ENCODE measurements at places on chromosomes 16 and 17.

- no peak for DNase-seq
These were observed 76.6 kb upstream of the CORO6 start for GRCh38 chr17:29699283-29699682.

GRCh38 chr17:40496634-40497420 lies 4.6 kb downstream of the TNS4 start:
- no peak for DNase-seq

DNA sequence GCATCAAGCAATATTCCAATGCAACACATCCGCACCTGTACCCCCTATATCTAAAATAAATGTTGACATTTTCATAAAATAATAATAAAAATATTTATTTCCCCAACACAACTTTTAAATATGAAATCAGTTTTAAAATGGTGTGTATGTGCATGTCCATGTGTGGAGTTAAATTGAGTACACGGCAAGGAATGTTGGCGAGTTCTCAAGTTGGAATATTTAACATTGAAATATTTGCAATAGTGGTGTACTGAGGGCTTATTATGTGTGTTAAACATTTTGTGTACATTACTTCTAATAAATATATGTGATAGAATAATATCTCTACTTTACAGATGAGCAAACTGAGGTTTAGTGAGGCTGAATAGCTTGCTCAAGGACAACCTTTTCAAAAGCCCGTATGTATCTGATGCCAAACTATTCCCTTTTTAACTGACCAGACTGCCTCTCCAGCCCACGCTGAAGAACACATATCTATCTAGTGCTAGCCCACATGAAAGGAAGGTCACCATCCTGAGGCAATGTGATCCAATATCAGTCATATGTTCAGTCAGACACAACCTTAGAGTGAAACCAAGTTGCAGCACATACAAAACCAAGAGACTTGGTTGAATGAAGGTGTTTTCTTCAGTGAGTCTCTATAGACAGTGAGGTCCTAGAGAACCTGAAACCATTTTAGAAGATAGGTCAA lies 192.2 kb upstream of the CDH11 start:
- no peak for DNase-seq

DNA sequence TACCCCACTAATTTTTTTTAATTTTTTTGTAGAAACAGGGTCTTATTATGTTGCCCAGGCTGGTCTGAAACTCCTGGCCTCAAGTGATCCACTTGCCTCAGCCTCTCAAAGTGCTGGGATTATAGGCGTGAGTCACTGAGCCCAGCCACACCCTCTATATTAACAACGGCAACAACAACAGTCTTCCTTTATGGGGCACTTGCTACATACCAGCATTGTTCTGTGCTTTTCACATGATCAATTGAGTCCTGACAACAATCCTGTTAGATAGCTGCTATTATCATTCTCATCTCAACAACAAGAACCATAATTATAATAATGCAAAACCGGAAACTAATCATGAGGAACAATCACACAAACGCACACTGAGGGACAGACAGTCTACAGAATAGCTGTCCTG lies 12.6 kb upstream of the ARL5C start:
- no peak for DNase-seq

GRCh38 chr16:66432429-66432828 lies 5.3 kb downstream of the BEAN1 start:
- DNase-seq, result no peak

DNA sequence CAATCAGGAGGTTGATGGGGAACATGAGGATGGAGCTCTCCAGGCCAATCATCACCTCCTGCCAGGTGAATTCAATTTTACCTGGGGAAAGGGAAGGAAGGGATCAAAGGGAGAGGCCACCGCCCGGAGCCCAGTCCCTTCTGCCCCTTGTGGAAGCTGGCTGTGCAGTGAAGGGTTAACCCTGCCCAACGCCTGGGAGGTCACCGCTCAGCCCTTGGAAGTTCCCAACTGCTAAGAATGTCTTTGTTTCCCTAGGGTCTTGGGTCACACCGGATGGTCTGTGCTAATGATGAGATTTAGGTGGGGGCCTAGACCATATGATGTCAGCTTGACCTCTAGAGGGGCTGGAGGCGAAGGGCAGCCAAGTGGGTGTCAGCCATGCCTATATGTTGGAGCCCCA lies 52.1 kb upstream of the GCSH start:
- DNase-seq, result no peak

- DNase-seq, result no peak
These were observed 279.8 kb upstream of the SALL1 start for GRCh38 chr16:51430716-51431369.

GRCh38 chr17:73750975-73751374 lies 106.7 kb upstream of the SDK2 start:
- DNase-seq, result no peak

DNA sequence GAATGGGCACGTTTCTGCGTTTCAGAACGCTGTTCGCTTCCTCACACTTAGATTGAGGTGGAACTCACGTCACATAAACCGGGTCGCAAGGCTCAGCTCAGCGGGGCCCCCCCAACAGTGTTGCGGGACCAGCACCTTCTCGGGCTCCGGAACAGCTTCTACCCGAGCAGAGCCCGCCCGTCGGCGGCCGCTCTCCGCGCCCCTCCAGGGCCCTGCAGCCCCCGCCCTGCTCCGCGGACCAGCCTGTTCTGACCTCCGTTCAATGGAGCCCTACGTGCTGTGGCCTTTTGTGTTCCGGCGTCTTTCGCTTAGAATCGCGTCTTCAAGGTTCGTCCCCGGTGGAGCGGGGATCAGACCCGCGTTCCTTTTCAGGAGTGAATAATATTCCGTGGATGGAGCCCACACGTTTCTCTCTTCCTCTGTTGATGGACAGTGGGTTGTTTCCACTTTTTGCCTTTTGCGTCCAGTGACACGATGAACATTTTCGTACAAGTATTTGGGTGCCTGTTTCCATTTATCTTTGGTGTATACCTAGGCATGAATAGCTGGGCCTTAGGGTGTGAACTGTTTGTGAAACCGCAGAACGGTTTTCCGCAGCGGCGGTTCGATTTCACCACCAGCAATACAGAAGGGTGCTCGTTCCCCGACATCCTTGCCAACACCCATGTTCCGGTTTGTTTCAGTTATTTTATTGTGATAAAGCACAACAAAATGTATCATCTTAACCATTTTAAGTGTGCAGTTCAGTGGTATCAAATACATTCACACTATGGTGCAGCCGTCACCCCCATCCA lies 2.3 kb upstream of the SLC22A31 start:
- DNase-seq, result no peak

- DNase-seq, result no peak
These were observed 252.7 kb upstream of the SDK2 start for GRCh38 chr17:73896966-73897365.

DNA sequence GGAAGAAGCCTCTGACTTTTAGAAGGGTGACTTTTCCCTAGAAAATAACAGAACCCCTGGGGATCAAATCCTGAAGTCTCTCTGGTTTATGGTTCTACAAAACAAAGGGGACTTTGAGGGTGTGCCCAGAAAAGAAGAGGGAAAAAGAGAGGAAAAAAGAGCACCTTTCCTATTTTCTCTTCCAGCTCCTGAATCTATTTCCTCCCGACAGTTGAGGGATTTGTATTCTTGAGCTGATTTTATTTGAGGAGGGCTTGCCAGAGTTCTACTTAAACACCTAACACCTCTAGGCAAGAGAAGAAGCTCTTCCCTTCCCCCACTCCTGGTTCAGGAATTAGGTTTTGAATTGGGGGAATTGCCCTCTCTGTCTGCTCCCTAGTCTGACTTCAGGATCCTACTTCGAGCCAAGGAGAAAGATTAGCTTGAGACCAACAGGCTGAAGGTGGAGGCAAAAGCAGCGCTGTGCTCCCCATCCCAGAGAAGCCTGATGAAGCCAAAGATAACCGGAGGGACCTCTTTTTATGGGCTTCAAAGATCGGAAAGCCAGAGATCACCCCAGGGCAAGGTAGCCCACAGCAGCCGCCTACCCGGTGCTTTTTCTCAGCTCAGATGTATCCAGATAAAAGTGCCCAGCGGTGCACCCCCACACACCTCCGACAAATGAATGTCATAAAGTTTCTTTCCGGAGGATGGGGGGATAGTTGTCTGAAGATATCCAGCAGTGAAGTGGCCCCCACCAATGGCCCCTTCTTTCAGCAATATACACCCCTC lies 796 bp downstream of the HOXB3 start:
- DNase-seq, result no peak

- DNase-seq, result no peak
These were observed 114.9 kb upstream of the TBX2 start for GRCh38 chr17:61284746-61285145.

- DNase-seq, result no peak
These were observed 14.4 kb downstream of the SLC38A7 start for GRCh38 chr16:58670177-58670576.

DNA sequence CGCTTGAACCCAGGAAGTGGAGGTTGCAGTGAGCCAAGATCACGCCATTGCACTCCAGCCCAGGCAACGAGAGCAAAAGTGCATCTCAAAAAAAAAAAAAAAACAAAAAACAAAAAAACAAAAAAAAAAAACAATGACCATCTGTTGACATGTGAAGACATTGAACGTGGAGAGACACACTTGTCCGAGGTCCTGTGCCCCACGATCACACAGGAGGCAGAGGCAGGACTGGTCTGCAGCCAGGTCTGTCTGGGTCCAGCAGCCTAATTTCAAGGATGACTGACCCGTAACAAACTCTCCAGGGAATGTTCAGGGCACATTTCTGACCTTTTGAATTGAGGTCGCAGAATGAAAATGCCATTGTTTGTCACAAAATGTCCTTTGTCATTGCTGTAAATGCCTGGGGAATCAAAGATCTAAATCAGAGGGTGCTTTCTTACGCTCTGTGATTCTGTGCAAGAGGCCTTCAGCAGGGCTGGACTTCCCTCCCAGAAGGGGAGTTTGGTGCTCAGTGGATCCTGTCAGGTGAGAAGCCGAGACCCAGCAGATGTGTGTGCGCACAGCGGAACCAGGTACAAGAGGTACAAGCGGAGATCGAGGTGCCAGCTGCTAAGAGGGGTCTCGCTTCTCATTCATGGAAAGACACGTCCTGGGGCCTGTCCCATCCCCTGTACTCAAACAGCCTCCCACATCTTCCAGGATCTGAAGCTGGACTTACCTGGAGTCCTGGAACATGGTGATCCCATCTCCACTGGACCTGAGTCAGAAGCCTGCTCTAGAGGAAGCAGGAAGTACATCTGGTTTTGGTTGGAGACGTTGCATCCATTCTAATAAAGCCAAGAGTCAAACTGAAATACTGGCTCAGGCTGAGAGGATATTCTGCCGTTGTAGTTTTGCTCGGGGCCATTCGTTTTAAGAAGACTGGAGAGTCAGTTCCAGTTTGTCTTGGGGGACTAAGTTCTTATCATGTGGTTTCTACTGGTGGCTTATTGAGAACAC lies 95.8 kb downstream of the IRF8 start:
- no peak for DNase-seq

GRCh38 chr16:58462997-58463941 lies 36.7 kb upstream of the NDRG4 start:
- DNase-seq, result no peak

- no peak for DNase-seq
These were observed 8.6 kb downstream of the DOK4 start for GRCh38 chr16:57477531-57478202.

DNA sequence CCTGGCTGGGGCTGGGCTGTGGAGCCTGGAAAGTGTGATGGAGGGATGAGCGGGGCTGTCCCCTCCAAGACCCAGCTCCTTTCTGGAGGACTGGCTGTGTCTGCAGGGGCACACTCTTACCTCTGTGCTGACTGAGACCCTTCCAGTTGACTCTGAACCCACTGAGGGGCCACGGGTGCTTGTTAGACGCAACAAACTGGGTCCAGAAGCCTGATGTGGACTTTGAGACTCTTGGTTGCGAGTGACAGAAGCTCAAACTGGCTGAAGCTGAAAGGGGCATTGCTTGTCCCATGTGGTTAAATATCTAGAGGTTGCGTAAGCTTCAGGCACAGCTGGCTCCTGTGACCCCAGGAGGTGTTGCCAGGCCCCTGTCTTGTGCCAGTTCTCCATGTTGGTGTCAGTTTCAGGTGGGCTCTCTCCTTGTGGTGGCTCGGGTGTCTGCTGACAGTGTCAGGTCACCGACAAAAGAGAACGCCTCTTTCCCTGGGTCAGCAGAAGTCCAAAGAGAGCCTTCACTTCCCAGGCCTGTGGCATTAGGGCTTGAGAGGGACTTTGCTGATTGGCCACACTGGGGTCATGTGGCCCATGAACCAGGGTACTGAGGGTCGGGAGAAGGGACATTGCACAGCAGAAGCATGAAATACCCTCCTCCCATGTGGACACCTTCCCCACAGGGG lies 16.7 kb downstream of the ADCY7 start:
- DNase-seq, result no peak
